T-helper 2 cell treated with Interferon-gamma antibody and Interleukin-4, amounts not matched to agents 5 μg/mL and 100 μg/mL, for 36 hours (primary cell): ENCODE measurements at places on chromosomes 12 and 14.

DNA sequence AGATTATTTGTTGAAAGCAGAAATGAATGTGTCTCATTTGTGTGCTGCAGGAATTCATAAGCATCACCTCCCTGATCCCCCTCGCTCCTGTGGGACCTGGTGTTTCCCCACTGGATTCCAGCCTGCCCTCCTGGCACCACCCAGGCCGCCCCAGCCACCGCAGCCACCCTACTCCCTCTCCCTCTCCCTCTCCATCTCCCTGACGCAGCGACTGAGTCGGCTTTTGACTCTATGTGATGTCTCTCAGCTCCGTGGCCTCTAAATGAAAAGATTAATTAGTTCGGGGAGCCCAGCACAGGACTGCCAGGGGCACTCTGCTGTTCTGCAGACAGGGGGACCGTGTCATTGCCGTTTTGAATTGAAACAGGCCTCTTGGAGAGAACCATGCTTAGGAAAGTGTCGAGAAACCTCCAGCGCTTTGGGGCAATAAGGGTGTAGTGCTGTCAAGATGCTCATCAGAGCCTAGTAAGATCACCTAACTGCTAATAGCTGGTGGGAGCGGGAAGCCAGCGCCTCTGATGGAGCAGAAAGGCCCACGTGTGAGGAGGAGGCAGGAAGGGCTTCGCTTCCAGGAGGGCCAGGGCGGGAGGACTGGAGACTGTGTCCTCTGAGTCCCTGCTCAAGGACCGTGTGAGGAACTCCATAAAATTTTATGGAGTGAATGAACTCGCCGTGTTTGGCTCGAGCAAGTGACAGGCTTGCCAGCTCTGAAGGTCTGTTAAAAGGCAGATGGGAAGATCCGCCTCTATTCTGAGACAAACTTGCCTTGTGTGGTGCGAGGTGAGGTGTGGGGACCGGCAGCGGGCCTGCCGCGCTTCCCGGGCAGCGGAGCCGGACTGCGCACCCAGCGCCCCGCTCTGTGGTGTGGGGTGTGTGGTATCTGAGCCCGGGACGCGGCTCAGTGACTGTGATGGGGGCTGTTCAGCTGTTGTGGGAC lies 157.4 kb upstream of the C14orf180 start:
- no peak for DNase-seq

GRCh38 chr14:53093206-53093605 lies 59.9 kb downstream of the DDHD1 start:
- DNase-seq = no peak

- DNase-seq = no peak
These were observed 713 bp downstream of the FRMD6 start for GRCh38 chr14:51652168-51653078.

GRCh38 chr12:41365653-41366171 lies 177.6 kb downstream of the PDZRN4 start:
- no peak for DNase-seq

- peak; percentile 79 for DNase-seq
These were observed 108.5 kb downstream of the ARF6 start for GRCh38 chr14:50001151-50001998.

GRCh38 chr14:51784466-51784865 lies 75.9 kb upstream of the GNG2 start:
- no peak for DNase-seq

GRCh38 chr12:70971001-70971794 lies 50.7 kb upstream of the PTPRR start:
- DNase-seq = no peak

- no peak for DNase-seq
These were observed 5.9 kb downstream of the LAG3 start for GRCh38 chr12:6778217-6778573.

DNA sequence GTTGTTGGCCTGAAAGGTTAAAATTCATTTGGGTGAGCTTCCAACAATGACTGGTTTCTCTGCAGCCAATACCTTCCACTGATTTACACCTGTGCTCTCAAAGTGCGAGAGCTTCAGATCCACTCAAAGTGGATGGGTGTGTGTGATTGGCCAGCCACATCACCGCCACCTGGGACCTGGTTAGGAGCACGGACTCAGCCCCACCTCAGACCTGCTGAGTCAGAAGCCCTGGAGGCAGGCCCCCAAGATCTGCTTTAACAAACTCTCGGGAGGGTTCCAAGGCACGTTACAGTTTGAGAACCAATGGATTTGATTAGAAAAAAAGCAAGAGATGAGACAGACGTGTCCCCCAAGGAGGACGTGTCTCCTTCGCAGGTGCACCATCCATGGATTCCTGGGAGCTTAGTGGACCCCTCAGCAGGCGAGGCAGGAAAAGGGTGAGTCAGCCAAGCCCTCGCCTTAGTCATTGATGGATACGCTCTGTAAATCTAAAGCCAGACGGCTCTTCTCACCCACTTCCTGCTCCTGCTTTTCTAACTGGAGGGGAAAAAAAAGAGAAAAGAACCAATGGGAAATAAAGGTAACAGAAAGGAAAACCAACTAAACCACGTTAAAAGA lies 24.5 kb downstream of the FZD10 start:
- DNase-seq = no peak

GRCh38 chr12:85781766-85782165 lies 54.4 kb downstream of the RASSF9 start:
- no peak for DNase-seq

DNA sequence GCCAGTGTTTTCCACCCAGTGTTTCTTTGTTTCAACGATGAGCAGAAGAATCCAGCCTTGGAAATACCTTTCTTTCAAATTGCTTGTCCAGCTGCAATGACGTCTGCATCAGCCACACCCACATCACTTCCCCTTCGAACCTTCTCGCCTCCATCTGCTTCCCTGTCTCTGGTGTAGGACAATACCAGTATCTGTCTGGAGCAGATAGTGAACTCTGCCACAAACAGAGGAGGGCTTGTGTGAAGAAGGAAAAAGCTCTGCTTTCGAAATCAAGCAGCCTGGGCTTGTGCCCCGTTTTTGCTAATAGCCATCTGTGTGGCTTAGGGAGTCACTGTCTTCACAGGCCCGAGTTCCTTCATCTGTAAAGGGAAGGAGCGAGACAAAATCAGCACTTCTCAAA lies 415.4 kb downstream of the ZFP36L1 start:
- DNase-seq = no peak
